Activated CD8-positive, alpha-beta memory T cell treated with anti-CD3 and anti-CD28 coated beads for 4 hours (primary cell): ENCODE measurements at places on chromosomes 6 and 20.

DNA sequence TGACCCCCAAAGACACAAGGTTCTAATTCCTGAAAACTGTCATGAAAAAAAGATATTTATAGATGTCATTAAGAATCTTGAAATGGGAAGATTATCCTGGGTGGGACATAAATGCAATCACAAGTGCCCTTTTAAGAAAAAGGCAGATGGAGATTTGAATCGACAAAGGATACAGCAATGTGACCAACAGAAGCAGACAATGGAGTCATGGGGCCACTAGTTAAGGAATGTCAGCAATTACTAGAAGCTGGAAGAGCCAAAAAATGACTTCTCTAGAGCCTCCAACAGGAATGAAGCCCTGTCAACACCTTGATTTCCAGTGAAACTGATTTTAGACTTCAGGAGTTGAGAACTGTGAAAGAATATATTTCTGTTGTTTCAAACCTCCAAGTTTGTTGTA, 448.5 kb downstream of the MEI4 start:
- DNase-seq: no peak

DNA sequence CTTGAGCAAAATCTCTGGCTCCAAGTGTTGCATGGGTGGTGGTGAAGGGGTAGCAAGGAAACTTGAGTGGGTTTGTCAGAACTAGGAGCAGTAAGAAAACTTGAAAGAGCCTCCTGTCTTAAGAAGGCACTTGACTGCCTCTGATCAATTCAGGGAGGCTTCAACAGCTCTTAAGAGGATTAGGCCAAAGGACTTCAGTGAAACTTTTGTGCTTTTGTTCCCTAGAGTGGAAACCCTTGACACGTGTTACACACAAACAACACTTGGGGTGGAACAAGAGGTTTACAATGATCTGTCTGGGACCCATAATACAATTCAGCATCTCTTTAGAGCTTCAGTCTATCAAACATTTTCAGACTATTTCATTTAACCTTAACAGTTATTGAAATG, 80.1 kb upstream of the ARMC2 start:
- DNase-seq: no peak

- DNase-seq: no peak
These were observed 454.6 kb upstream of the MARCKS start for GRCh38 chr6:113402544-113402943.

- no peak for DNase-seq
These were observed 111.6 kb downstream of the MYLK4 start for GRCh38 chr6:2639167-2639566.

- no peak for DNase-seq
These were observed 195.5 kb downstream of the JARID2 start for GRCh38 chr6:15441215-15441868.

DNA sequence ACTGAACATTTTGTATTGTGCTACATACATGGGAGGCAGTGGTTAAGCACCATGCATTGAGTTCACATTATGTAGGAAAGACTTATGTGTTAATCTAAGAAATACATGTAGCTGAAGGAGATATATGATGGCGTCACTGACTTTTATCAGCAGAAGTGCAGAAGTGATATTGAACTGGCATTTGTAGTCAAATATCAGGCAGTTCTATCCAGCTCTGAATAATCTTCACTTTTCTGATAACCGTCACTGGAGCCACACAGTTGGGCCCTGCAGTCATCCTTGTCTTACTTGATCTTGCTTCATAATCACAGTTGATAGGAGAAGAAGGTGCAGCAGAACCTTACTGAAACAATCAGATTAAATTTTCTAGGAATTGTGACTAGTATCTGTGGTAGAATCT, 26.4 kb downstream of the CRISP1 start:
- no peak for DNase-seq

DNA sequence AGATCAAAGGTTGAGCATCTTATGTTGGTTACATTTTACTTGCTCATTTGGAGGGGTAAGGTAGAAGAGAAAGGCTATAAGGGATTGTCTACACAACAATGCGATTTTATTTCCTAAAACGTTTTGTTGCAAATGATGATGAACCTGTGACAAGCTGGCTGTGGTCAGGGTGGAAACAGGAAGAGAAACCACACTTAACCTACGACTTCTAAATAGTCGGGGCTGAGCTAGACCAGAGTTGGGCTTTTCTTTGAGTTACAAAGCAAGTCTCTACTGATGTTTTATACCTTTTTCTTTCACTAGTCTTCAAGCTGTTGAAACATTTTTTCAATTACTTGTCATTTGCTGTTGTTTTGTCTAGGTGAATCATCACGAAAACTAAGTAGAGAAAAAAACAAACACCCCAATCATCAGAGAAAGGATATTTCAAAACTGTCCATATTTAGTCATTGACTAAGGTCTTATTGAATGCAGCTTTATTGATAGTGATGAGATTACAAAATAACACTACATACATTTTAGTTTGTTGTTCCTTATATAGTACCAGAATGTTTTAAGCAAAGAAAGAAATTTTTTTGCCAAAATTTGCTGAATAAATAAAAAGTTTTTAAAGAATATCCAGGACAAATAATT, 18.0 kb downstream of the KLHL31 start:
- peak; percentile 16 for DNase-seq

DNA sequence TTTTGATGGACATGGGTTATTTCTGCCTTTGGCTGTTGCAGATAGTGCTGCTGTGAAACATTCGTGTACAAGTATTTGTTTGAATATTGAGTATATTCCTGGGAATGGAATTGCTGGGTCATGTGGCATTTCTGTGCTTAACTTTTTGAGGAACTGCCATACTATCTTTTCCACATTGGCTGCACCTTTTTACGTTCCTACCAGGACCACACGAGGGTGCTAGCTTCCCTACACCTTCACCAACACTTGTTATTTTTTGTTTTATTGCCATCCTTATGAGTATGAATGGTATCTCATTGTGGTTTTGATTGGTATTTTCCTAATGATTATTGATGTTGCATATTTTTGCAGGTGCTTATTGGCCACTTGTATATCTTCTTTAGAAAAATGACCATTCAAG, 47.8 kb upstream of the PLCG1 start:
- no peak for DNase-seq

- no peak for DNase-seq
These were observed 491.7 kb downstream of the DHX35 start for GRCh38 chr20:39453890-39454289.

DNA sequence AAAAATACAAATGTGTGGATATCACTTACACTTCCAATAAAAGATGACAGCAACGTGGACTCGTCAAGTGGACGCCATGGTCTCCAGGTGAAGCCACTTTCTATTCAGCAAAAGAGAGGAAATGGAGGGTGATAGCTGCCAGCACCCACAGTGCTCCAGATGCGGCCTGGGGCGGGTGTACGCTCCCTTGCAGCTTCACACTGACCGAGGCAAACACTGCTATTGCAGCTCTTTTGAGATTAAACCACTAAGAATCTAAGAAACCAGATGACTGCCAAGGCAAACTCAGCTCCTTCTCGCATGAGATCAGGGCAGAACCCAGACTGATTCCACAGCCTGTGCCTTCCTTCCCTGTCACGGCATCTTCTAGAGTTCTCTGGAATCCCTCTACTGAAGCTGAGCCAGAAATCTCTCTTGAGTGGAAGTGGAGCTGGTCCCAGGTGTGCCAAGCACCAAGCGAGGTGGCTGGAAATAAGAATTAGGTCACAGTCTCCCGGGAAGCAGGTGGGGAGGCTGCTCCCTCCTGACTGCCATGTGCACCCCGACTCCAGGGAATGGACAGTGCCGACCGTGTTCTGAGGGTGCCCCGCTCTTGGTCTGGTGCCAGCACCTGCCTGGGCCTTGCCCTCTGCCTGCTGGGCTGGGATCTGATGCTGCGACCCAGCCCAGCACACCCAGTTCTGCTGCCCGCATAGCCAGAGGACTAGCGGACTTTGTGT, 90.1 kb upstream of the AFDN start:
- no peak for DNase-seq

DNA sequence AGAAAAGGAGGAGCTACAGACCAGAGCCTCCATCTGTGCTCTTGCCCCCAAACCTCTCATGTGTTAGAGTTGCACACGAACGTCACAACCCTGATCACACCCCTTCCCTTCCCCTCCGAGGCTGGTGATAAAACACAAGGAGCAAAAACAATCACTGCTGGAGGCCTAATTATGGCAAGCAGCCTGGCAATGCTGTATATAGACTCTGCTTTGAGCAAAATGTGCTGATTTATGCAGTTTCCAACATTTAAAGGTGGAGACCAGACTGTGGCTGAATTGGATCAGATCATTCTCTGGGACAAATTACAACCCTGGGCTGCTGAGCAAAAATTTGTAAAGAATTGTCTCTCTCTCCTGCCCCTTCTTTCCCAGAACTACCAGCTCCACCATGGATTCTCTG, 64.6 kb upstream of the SRSF6 start:
- DNase-seq: no peak

DNA sequence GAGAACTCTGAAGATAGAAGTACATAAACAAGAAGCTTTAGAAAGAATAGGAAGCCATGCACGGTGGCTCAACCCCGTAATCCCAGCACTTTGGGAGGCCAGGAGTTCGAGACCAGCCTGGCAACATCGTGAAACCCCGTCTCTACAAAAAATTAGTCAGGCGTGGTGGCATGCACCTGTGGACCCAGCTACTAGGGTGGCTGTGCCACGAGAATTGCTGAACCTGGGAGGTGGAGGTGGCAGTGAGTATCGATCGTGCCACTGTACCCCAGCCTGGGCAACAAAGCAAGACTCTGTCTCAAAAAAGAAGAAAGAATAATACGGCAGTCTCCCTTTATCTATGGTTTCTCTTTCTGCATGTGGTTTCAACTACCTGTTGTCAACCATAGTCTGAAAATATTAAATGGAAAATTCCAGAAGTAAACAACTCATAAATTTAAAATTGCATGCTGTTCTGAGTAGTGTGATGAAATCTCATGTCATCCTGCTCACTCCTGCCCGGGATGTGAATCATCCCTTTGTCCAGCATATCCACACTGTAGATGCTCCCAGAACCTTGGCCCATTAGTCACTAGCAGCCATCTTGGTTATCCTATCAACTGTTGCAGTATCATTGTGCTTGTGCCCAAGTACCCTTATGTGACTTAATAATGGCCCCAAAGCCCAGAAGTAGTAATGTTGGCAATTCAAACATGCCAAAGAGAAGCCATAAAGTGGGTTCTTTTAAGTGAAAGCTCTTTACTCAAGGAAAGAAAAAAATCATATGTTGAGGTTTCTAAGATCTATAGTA, 22.1 kb downstream of the DEK start:
- DNase-seq: no peak

DNA sequence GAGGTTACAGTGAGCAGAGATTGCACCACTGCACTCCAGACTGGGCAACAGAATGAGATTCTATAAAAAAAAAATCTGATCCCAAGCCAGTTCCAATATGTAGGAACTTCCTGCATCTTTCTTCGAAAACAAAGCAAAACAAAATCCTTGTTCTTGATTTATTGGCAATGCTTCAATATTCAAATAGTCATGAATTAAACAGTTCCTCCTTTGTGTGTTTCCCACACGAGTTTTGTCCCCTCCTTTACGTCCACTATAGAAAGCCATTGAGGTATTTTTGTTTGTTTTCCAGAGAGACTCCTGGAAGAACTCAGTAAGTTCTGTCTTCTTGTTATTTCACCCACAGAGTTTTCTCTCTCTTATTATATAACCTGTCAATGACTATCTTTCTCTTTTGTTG, 7.6 kb downstream of the BTN1A1 start:
- DNase-seq: no peak

DNA sequence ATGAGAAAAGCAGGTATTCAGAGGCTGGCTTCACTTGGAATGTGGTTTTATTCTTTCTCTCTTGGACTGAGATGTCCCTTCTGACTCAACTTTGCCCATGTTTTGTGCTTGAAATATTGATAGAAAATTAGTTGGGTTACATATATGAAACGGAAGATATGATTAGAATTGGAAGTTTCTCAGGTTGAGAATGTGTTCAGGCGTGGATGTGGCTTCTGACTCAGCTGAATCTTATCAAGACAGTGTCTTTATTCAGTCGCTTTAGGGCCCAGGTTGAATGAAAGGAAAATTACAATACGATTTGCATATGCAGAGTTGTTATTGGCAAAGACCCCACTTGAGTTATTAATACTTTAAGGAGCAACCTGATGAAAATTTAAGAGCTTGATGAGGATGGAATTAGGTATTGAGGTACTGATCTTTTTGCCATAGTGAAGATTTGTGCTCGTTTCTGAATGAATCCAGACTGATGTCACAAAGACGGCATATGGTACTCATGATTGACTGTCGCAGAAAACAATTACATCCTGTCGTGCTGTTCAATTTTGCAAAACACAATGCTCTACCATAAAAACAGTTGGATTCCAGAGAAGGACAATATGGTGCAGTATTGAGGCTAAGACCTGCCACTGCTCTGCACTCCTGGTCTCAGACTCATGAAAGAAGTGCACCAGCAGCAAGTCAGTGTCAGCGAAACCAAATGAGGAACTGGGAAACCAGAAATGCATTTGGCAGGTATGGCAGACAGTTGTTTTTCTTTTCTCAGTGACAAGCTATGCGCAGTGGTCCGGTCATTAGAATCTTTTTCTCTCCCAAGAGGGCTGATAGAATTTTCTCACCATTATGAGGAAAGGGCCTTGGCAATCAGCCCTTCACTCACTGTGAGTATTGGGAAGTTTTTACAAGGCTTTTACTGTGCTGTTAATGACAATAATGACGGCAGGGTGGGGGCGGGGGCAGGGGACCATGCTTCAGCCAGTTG, 158.3 kb downstream of the DOK5 start:
- DNase-seq: no peak
